GM19239 (cell line): ENCODE measurements at places on chromosomes 3 and 15.

- DNase-seq = no peak
These were observed 335.5 kb downstream of the IL5RA start for GRCh38 chr3:2774481-2775249.

DNA sequence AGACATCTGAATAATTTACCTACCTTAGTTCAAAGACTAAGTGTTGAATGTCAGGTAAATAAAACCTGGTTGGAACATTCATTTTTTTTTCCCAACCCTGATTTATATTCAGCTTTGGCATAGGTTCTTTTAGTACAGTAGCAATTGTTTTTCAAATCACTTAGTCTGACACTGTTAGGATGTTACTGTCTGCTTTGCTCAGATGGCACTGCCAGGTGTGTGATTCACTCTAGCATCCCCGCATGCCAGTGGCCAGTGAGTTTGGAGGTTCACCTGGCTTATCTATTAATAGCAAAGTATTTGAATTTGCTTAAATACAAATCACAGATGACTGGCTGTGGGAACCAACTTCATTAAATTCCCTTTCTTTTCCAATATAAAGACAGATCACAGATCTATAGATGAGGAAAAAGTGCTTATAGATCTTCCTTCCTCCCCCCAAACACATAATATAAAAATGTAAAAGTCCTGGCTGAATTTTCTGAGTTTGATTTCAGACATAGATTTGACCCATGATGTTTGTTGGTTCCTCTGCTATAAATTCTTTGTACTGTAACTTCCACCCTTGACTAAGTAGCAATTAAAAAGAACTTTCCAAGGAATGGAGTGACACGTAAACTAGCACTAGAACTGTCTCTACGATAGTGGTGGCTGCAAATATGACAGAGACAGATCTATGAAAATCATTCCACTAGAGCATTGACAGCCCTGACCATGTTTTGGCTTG, 3.9 kb downstream of the THBS1 start:
- DNase-seq = no peak

DNA sequence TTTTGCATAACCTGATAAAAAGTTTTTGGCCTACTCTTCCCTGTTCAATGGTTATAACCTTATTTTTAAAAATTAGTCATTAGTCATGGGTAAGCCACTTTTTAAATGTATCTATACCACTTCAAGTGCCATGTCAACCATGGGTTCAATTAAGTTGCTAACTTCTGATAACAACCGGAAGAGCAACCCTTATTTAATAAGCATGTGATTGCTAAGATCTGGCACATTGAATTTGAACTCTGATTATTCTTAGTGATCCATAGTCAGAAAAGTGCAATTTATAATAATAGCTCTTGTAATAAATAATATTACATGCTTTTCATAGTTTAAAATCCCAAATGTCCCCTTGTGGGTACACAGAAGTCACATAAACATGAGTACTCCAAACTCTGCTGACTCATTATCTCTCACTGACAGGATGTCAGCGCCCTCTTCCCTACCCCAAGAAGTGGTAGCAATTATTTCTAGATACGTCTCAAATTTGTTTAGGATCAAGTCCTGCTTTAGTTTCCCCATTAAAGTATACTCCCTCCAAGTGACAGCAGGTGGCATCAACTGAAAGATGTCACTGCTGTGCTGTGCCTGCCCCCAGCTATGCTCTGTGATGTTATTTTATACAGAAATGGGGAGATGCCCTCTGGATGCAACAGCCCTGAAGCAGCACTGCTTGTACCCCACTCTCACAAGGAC, 18.6 kb downstream of the SAMD7 start:
- DNase-seq = no peak

DNA sequence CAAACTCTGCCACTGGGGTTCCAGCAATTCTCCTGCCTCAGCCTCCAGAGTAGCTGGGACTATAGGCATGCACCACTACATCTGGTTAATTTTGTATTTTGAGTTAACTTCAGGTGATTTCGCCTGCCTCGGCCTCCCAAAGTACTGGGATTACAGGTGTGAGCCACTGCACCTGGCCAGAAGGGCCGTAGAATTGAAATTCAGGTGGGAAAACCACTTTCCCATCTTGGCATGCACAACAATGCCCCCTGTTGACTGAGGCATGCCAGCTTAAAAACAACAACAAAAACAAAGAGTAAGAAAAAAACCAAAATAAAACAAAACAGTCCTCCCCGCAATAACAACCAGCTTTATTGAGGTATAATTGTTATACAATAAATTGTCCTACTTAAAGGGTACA, 32.6 kb upstream of the RAB11A start:
- no peak for DNase-seq

DNA sequence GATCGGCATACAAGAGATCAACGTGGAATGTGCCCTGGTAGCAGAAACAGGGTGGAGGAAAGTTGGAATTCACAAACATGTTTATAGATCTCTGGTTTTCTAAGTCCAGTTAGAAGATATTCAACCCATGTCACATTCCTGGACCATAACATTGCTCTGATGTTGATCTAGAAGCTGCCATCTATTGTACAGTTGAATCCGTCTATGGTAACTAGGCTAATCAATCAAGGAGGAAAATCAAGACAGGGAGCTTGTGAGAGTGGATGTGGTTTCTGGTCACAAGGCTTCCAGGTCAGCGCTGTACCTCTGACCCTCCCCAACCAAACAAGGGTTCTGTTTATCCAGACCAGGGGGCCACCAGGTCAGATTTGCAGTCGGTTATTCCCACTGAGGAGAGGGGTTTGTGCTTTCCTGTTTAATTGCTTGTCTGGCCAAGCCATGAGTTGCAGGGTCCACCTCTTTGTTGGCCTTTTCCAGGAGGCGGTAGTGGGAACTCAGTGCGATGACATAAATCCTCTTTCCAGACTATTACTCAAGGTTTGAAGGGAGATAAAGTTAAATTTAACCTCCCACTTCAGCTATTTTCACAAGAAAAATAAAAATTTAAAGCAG, 130.3 kb downstream of the SLCO3A1 start:
- no peak for DNase-seq

GRCh38 chr15:81897057-81897677, 148.7 kb downstream of the MEX3B start:
- no peak for DNase-seq

- DNase-seq = no peak
These were observed at the start of gene RAB6B for GRCh38 chr3:133895208-133896001. RAB6B (minus strand) TSS chr3:133895882; CDS start chr3:133895466, 416 bp downstream.

GRCh38 chr3:18735005-18735404, 309.9 kb upstream of the SATB1 start:
- no peak for DNase-seq

DNA sequence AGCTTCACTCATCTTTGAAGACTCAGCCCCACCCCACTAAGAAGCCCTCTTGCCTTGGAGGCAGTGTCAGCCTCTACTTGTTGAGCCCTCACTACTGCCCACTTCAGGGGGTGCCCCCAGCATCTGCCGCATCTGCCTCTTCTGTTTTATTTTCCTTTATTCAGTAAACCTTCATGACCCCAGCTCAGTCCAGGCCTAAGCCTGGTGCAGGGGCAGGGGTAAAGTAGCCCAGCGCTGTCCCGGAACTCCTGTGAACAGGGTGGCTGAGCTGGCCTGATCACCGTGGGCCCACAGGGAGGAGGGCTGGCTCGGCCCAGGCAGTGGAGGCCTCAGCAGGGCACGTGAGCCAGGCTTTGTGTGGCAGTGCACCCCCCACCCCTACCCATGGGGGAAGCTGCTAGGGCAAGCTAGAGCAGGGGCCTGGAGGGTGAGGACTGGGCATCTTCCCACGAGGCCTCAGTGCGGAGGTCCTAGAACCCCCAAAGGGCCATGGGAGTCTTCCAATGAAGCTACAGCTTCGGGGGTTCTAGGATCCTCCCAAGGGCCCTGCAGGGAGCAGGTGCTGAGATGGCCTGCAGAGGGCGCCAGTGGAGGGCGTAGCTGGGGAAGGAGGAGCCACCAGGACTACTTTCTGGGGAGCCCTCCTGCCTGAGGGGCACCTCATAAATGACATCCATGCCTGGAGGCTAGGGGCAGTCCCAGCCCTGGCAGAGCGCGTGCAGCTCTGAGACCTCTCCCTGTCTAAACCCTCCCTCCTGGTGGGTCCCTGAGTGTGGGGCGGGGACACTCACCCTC, 36.0 kb downstream of the TSPAN3 start:
- DNase-seq = no peak

GRCh38 chr3:136752422-136753325, 496 bp upstream of the STAG1 start:
- DNase-seq = peak; percentile 86
